ENCODE measurements at places on chromosomes 5 and 9. TPM values are rescaled to one million over a fixed set of nuclear protein-coding genes. Genes with fewer than 3 reads are reported as not detected.

The PJA2 gene
- polyA plus RNA-seq: 60.0 TPM

The SLC6A7 gene
- not detected for polyA plus RNA-seq

The DCAF12 gene
- polyA plus RNA-seq: 19.3 TPM

The UBE2QL1 gene
- not detected for polyA plus RNA-seq

The NME5 gene
- not detected for polyA plus RNA-seq

The AGXT2 gene
- not detected for polyA plus RNA-seq

The SPINK13 gene
- not detected for polyA plus RNA-seq

The LCN10 gene
- 0.50 TPM for polyA plus RNA-seq

Data from CD4-positive, alpha-beta memory T cell (primary cell).